ENCODE measurements at places on chromosomes 7 and 10. TPM values are rescaled to one million over a fixed set of nuclear protein-coding genes. Genes with fewer than 3 reads are reported as not detected.

- DNase-seq: no peak
- no peak overlapping the region for H3K27ac ChIP-seq
- H3K4me1 ChIP-seq: no peaks in the 10 kb centered on the region
Measured at GRCh38 chr10:18397906-18398305, 253.5 kb downstream of the NSUN6 start.

DNA sequence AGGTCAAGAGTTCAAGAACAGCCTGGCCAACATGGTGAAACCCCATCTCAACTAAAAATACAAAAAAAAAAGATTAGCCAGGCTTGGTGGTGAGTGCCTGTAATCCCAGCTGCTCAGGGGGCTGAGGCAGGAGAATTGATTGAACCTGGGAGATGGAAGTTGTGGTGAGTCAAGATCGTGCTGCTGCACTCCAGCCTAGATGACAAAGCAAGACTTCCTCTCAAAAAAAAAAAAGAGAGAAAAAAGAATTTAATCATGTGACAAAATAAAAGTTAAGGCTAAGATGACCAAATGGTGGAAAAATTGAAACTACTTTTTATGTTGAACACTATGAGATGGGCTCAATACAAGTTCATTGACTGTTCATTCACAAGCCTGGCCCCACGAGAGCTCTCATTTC, 141.1 kb upstream of the WDR11 start:
- H3K27me3 ChIP-seq: no peaks in the 10 kb centered on the region
- DNase-seq: no peak
- H3K36me3 ChIP-seq: no peaks in the 10 kb centered on the region
- no peak overlapping the region for H3K27ac ChIP-seq
- no peaks in the 10 kb centered on the region for H3K4me1 ChIP-seq
- H3K4me3 ChIP-seq: no peak overlapping the region

DNA sequence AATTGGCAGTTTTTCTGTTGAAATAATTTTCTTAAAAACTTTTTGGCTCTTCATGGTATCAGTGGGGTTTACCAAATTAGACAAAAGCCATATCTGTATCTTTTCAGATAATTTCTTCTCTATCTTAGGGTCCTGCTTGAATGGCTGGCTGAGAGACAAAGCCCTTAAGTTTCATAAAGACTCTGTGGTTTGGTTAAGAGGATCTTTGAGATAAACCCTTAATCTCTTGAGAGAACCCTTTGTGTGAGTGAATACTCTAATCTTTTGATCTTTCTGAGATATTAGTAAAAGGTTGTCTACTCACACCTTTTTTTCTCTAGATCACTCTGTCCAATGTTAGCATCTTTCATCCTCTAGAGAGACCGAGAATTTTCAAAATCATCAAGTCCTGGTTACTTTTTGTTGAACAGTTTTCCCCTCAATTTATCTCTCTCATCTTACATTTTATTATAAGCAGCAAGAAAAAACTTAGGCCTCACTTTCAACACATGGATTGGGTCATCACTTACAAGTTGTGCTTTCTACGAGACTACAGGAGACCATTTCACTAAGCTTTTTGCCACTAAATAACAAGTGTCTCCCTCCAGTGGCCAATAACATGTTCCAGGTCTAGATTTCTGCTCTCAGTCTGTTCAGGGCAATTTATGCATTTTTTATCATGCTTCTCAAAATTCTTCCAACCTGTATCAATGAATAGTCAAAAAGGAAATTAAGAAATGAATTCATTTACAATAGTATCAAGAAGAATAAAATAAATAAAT, 28.4 kb downstream of the DNAJC9 start:
- H3K4me1 ChIP-seq: no peaks in the 10 kb centered on the region
- no peaks in the 10 kb centered on the region for H3K36me3 ChIP-seq
- peak; percentile 27 for DNase-seq
- no peak overlapping the region for H3K4me3 ChIP-seq
- no peak overlapping the region for H3K27ac ChIP-seq

- H3K27me3 ChIP-seq: no peaks in the 10 kb centered on the region
- peak; percentile 57 for DNase-seq
- H3K36me3 ChIP-seq: no peaks in the 10 kb centered on the region
- peaks cover 3% of the 10 kb centered on the region for H3K4me1 ChIP-seq
- peak within 1 kb of the TSS; percentile 35 for H3K4me3 ChIP-seq
- H3K27ac ChIP-seq: no peak within 1 kb of the TSS
Measured at GRCh38 chr7:138981332-138982203, at the start of gene KIAA1549. TSS of gene KIAA1549 (minus strand) at chr7:138981389. CDS start at chr7:138981269, 120 bp downstream.

DNA sequence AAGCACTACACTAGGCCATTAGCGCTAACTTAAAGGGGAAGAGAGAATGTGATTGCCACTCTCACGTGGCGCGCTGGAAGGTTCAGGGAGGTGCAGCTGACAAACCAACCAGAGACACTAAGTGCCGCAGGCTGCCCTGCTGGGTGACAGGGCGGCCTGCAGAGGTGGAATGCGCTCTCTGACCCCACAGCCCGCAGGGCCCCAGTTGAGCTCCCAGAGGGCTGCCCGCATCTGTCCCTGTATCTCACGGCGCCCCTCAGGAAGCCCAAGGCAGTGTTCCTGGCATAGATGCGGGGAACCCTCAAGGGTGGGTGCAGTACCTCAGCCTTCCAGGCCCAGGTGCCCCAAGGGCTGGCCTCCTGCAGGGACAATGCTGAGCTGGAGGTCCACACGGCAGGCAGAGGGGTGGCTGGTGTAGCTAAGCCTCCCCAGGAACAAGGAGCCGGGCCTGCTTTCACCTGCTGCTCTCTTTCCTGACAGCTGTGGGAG, 66.6 kb downstream of the CALML3 start:
- no peaks in the 10 kb centered on the region for H3K27me3 ChIP-seq
- no peak overlapping the region for H3K27ac ChIP-seq
- peaks cover 10% of the 10 kb centered on the region for H3K4me1 ChIP-seq
- DNase-seq: no peak

GRCh38 chr7:106486331-106486730, 174.6 kb downstream of the CCDC71L start:
- peak overlapping the region; percentile 45 for H3K27ac ChIP-seq
- peak; percentile 15 for DNase-seq
- H3K4me1 ChIP-seq: peaks cover 20% of the 10 kb centered on the region
- no peak overlapping the region for H3K4me3 ChIP-seq
- no peaks in the 10 kb centered on the region for H3K36me3 ChIP-seq
- no peaks in the 10 kb centered on the region for H3K27me3 ChIP-seq

DNA sequence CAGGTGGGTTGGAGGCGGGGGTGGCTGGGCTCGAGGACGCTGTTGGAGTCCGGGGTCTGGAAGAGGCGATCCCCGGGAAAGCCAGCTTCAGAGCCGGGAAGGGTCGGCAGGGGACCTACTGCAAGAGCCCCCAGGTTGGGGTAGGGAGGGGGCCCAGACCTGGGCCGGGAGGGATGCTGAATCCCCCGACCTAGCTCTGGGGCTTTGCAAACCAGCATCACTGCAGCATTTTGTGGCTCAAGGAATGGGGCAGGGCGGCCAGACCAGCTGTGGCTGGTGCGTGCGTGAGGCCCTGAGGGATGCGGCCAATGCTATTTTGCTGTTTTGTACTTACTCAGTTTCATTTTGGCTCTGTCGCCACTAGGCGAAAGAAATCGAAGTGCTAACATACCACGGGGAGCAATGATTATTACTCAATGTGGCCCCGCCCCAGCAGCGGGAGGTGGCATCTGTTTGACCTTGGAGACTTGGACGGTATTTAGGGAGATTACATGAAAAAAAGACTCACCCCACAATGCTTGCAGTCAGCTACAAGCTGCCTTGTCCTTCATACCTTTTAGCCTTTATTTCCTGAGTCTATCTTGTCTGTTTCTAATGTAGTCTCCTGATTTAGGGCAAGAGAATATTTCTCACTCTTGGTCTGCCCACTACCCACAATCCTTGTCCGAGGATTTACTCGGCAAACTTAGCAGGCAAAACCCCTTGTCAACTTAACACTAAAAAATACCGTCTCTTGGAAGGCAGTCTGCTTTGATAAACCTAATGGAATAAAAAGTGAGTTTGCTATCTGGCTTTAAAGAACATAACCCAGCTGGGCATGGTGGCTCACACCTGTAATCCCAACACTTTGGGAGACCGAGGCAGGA, 16.2 kb downstream of the HSPB1 start:
- peaks cover 23% of the 10 kb centered on the region for H3K4me1 ChIP-seq
- DNase-seq: peak; percentile 85
- H3K4me3 ChIP-seq: peak overlapping the region; percentile 76

- H3K27me3 ChIP-seq: no peaks in the 10 kb centered on the region
- no peak overlapping the region for H3K4me3 ChIP-seq
- no peak overlapping the region for H3K27ac ChIP-seq
- H3K4me1 ChIP-seq: peaks cover 10% of the 10 kb centered on the region
- no peaks in the 10 kb centered on the region for H3K36me3 ChIP-seq
- no peak for DNase-seq
Measured at GRCh38 chr7:34158368-34159153, 253.2 kb downstream of the BMPER start.

DNA sequence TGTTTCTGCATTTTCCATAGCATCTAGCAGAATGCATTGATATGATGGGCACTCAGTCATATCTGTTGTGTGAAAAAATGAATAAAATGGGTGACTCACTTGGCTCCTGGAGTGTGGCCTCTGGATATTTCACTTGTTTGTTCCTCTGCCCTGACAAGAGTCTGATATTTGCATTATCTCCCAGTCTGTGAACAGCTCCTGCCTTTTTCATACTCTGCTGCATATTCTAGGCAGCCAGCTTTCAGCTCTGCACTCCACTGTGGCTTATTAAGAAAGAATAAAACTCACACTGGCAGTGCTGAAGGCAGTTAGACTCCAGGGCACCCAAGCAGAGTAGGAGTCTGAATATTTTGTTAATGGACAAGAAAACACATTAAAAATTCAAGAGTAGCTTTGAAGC, 623.9 kb downstream of the SORCS1 start:
- no peak for DNase-seq
- H3K27me3 ChIP-seq: no peaks in the 10 kb centered on the region
- no peak overlapping the region for H3K4me3 ChIP-seq
- no peaks in the 10 kb centered on the region for H3K4me1 ChIP-seq
- H3K27ac ChIP-seq: no peak overlapping the region

- H3K27ac ChIP-seq: no peak within 1 kb of the TSS
- H3K27me3 ChIP-seq: peaks cover 28% of the 10 kb centered on the region
- H3K36me3 ChIP-seq: no peaks in the 10 kb centered on the region
- H3K4me1 ChIP-seq: peaks cover 2% of the 10 kb centered on the region
Measured at GRCh38 chr7:101200862-101201599, at the start of gene MOGAT3. TSS of gene MOGAT3 (minus strand) at chr7:101201036. CDS start at chr7:101200854, 182 bp downstream.

GRCh38 chr10:85916994-85917573, 449.5 kb downstream of the GRID1 start:
- H3K4me1 ChIP-seq: no peaks in the 10 kb centered on the region
- no peaks in the 10 kb centered on the region for H3K36me3 ChIP-seq
- H3K4me3 ChIP-seq: no peak overlapping the region
- H3K27me3 ChIP-seq: no peaks in the 10 kb centered on the region
- H3K27ac ChIP-seq: no peak overlapping the region

DNA sequence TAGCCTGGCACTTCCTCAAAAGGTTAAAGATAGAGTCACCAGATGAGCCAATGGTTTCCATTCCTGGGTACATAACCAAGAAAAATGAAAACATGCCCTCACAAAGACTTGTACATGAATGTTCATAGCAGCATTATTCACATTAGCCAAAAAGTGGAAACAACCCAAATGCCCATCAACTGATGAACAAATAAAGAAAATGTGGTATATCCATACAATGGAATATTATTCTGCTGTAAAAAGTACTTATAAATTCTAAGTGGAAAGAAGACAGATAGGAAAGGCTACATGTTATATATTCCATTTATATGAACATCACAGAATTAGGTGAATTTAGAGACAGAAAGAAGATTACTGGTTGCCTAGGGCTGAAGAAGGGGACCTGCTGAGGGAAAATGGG, 10.7 kb upstream of the SLC16A9 start:
- no peaks in the 10 kb centered on the region for H3K27me3 ChIP-seq
- no peaks in the 10 kb centered on the region for H3K36me3 ChIP-seq
- no peaks in the 10 kb centered on the region for H3K4me1 ChIP-seq
- H3K4me3 ChIP-seq: no peak overlapping the region
- no peak for DNase-seq

COL26A1 gene
- total RNA-seq: not detected

TAS2R41 gene
- total RNA-seq: not detected

PDE1C gene
- 27.6 TPM for total RNA-seq

FGFBP3 gene
- 0.50 TPM for total RNA-seq

INSIG1 gene
- 353 TPM for total RNA-seq

GDF10 gene
- total RNA-seq: 25.1 TPM

NYAP1 gene
- total RNA-seq: 0.26 TPM

Data from fibroblast of lung (primary cell).